Effector memory CD4-positive, alpha-beta T cell (primary cell): ENCODE measurements at places on chromosomes 4 and X.

DNA sequence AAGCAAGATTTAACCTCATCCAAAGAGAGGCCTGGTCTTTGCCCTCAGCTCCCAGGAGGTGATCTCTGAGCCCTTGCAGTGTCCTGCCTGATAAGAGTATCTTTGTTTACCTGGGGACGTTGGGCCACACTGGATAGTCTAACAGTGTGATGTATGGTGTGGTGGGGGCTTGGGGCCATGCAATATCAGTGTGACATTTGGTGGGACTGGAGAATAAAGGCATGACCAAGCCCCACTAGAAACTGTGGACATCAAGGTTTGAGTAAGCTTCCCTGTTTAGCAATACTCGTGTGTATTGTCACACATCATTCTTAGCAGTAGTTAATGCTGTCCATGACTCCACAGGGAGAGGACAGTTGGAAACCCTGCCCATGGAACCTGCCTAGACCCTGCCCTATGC is 34.4 kb downstream of the BBS12 start:
- no peak overlapping the region for H3K27ac ChIP-seq
- no peaks in the 10 kb centered on the region for H3K36me3 ChIP-seq
- DNase-seq = no peak
- no peaks in the 10 kb centered on the region for H3K4me1 ChIP-seq
- H3K4me3 ChIP-seq = no peak overlapping the region
- no peaks in the 10 kb centered on the region for H3K27me3 ChIP-seq

- H3K36me3 ChIP-seq = no peaks in the 10 kb centered on the region
- peaks cover 13% of the 10 kb centered on the region for H3K4me1 ChIP-seq
- H3K27ac ChIP-seq = no peak overlapping the region
- H3K27me3 ChIP-seq = peaks cover 4% of the 10 kb centered on the region
These were observed 3.9 kb upstream of the TTC29 start for GRCh38 chr4:146949559-146949958.

GRCh38 chrX:107355533-107355932 is 93.9 kb upstream of the FRMPD3 start:
- H3K4me3 ChIP-seq = no peak overlapping the region
- no peaks in the 10 kb centered on the region for H3K36me3 ChIP-seq
- H3K27me3 ChIP-seq = no peaks in the 10 kb centered on the region
- no peak overlapping the region for H3K27ac ChIP-seq

GRCh38 chrX:72052415-72053090 is 79.2 kb downstream of the RTL5 start:
- H3K27ac ChIP-seq = no peak overlapping the region
- DNase-seq = no peak
- no peaks in the 10 kb centered on the region for H3K4me1 ChIP-seq
- H3K4me3 ChIP-seq = no peak overlapping the region
- no peaks in the 10 kb centered on the region for H3K36me3 ChIP-seq

GRCh38 chrX:15465347-15465746 is 27.8 kb downstream of the PIR start:
- H3K27ac ChIP-seq = no peak overlapping the region
- no peak overlapping the region for H3K4me3 ChIP-seq
- no peak for DNase-seq
- H3K4me1 ChIP-seq = no peaks in the 10 kb centered on the region
- no peaks in the 10 kb centered on the region for H3K27me3 ChIP-seq
- no peaks in the 10 kb centered on the region for H3K36me3 ChIP-seq

DNA sequence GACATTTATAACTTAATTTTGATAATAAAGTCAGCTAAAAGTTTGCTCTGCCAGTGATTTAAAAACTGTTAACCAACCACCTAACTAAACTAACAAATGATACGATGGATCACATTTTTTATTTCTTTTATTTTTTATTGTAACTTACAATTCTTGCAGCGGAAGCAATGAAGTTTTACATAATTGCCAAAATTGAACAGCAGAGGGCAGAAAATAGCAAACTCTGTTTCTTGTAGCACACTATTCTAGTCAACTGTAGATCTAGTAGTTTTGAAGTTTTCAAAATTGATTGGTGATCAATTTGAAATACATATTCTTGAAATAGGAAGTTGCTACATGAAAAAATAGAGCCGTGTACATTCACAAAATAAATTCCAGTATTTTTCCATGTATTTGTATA is 2.8 kb upstream of the GRIA2 start:
- peaks cover 7% of the 10 kb centered on the region for H3K27me3 ChIP-seq
- no peaks in the 10 kb centered on the region for H3K4me1 ChIP-seq
- H3K36me3 ChIP-seq = no peaks in the 10 kb centered on the region
- no peak overlapping the region for H3K4me3 ChIP-seq
- no peak overlapping the region for H3K27ac ChIP-seq

DNA sequence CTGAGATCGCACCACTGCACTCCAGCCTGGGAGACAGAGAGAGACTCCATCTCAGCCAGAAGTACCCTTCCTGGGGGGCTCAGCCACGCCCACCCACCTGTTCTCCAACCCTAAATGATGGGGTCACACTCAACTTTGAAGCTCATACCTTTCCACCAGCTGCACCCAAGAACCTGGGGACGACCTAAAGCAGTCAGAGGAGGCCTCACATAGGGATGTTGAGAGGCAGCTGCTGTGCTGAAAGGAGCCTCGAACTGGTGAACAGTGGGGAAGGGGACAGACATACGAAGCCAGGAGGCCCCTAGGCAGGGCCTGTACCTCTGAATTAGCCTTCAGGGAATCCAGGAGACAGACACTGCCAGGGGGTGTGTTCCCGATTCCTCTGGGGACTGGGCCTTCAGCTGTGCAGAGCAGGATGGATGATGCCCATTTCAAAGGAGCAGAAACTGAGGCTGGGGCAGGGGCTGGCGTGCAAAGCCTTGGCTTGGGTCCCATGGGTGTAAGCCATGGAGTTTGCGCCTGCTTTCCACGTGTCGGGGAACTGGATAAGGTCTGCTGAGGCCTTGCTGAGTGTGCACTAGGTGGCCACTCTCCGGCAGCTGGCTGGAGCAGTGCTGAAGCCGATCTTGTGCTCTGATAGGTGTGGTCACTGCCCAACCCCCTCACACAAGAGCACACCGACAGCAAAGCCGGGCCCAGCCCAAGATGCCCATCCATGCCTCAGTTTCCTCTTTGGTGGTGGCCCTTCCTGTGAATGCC is 130.8 kb downstream of the CPZ start:
- no peak overlapping the region for H3K27ac ChIP-seq
- no peaks in the 10 kb centered on the region for H3K36me3 ChIP-seq
- H3K4me1 ChIP-seq = no peaks in the 10 kb centered on the region
- H3K4me3 ChIP-seq = no peak overlapping the region
- no peaks in the 10 kb centered on the region for H3K27me3 ChIP-seq
- no peak for DNase-seq

DNA sequence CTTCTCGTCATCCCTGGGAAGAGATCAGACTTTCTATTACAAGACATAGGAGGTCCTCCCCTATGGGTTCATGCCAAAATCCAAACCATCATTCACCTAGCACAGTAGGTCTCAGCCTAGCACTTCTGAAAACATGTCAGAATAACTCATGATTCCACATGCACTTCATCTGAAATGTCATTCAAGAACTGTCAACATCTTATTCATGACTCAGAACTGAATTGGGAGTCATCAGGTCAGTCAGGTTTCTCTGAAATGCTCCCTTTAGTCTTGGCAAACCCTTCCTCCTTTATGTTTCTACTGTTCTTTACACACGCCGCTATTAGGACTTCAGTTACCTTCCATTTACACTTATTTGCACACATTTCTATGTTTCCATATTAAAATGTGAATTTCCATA is 67.2 kb downstream of the ANTXR2 start:
- no peak overlapping the region for H3K4me3 ChIP-seq
- H3K4me1 ChIP-seq = peaks cover 14% of the 10 kb centered on the region
- DNase-seq = no peak
- peak overlapping the region; percentile 15 for H3K27ac ChIP-seq

GRCh38 chrX:49202022-49202421 is 2.0 kb upstream of the SYP start:
- no peak overlapping the region for H3K4me3 ChIP-seq
- no peaks in the 10 kb centered on the region for H3K36me3 ChIP-seq
- H3K27ac ChIP-seq = no peak overlapping the region
- no peak for DNase-seq
- H3K4me1 ChIP-seq = peaks cover 6% of the 10 kb centered on the region

GRCh38 chr4:36285784-36286480 is 4.5 kb downstream of the DTHD1 start:
- no peak overlapping the region for H3K4me3 ChIP-seq
- no peaks in the 10 kb centered on the region for H3K4me1 ChIP-seq
- H3K27ac ChIP-seq = peak overlapping the region; percentile 63
- no peaks in the 10 kb centered on the region for H3K36me3 ChIP-seq

DNA sequence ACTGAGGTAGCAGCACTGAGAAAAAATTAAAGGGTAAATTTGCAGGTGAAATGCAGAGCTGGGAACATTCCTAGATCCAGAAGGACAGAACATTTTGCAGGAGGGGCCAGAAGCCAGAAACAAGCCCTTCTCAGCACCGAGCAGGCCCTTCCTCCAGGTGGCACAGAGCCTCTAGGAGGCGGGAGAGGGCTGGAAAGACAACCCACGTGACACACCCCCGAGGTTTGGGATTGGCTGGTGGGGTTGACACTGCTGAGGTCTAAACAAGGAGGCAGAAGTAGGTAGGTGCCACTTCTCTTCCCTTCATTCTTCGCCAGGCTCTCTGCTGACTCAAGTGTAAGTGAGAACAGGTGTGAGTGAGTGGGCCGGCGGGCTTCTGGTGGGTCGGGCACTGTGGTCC is at the start of gene PAGE4:
PAGE4 (plus strand) TSS at position 288 of the 400 bp plus-strand sequence. CDS start 1,126 bp downstream, outside the sequence.
- H3K36me3 ChIP-seq = no peaks in the 10 kb centered on the region
- no peaks in the 10 kb centered on the region for H3K27me3 ChIP-seq

DNA sequence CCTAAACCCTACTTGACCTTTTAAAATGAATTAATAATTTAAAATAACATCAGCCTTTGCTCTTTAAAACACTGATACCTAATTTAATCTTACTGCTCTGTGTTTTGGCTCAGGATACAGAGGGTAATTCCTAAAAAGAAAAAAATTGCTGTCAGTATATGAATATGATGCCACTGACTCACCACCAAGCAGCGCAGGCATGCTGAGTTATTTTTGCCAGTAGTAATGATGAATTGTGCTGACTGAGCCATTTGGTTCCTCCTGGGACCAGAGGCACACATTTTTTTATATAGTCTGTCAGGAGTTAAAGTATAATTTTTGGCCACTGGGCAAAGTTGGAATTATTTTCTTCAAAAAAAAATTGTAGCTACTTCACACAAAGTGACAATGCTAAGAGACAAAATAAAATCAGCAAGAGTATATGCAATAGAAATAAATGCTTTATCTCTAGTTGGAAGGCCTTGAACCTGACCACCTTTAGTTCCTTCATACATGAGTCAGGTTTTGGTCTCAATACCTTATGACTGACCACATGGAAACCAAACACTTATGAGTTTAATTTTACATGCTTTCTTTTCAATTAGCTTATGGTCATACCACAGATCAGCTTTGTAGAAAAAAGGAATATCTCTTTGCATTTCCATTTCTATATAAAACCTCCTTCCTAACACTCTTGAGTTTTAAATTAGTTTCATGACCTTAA is 115.1 kb downstream of the PPP3CA start:
- H3K27ac ChIP-seq = no peak overlapping the region
- H3K27me3 ChIP-seq = no peaks in the 10 kb centered on the region
- no peak for DNase-seq
- H3K36me3 ChIP-seq = no peaks in the 10 kb centered on the region
- H3K4me1 ChIP-seq = no peaks in the 10 kb centered on the region
- no peak overlapping the region for H3K4me3 ChIP-seq

DNA sequence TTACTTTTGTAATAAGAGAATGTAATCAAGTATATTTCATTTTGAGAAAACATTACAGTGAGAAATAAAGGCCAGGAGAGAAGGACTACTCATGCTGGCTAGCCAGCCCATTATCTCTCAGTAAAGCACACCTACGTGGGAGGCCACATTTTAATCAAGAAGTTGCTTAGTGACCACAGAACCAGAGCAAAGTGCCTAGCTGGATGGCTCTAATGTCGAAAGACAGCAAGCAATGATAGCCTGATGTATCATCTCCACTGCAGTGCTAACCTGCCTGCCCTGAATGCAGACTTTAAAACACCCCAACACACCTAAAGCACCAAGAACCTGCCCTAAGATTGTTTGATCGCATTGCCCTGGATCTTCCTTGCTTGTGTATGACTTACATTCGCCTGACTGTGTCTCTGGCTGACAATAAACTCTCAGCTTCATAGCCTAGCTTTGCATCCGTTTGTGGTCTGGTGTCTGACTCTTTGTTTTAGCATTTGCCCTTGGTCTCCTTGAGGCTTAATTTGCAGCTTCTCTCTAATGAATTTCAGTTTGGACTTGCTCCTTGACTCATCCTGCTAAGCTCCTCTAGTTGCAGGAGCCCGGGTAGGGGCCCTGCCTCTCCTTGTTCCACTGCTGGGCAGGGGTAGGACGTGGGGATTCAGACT is 31.4 kb upstream of the SOWAHD start:
- H3K36me3 ChIP-seq = no peaks in the 10 kb centered on the region
- no peak overlapping the region for H3K27ac ChIP-seq
- no peak for DNase-seq
- no peak overlapping the region for H3K4me3 ChIP-seq
- peaks cover 3% of the 10 kb centered on the region for H3K4me1 ChIP-seq

DNA sequence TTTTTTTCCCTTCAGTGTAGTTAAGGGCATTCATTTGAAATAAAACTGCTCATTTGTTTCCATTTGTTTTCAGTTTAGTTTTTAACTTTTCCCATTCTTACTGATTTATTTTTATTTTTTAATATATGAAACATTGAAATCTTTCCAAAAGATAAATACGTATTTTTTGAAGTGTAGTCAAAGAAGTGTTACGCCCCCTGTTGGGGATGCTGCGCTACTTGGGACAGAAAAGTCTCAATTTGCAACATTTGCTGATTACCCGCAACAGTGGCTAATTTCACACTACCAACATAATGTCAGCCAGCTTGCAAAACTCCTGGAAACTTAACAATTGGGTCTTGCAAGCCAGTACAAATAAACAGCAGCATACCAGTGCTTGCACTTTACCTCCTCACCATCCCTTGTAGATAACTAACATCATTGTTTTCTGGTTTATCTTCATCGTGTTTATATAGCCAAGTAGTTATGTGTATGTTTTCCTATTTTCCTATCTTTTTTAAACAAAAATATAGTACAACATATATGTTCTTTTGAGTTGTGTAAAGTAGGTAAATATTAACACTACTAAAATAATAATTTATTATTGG is 158.6 kb downstream of the STPG2 start:
- no peak overlapping the region for H3K27ac ChIP-seq
- no peaks in the 10 kb centered on the region for H3K36me3 ChIP-seq
- H3K4me1 ChIP-seq = no peaks in the 10 kb centered on the region
- H3K4me3 ChIP-seq = no peak overlapping the region
- DNase-seq = no peak

GRCh38 chr4:20676501-20677197 is 23.6 kb upstream of the PACRGL start:
- H3K4me1 ChIP-seq = no peaks in the 10 kb centered on the region
- no peak overlapping the region for H3K27ac ChIP-seq
- H3K36me3 ChIP-seq = no peaks in the 10 kb centered on the region

GRCh38 chr4:15577508-15577907 is 77.6 kb downstream of the FBXL5 start:
- no peaks in the 10 kb centered on the region for H3K4me1 ChIP-seq
- H3K27me3 ChIP-seq = no peaks in the 10 kb centered on the region
- H3K27ac ChIP-seq = no peak overlapping the region
- H3K4me3 ChIP-seq = no peak overlapping the region

GRCh38 chr4:139851639-139852038 is 186.0 kb downstream of the MGST2 start:
- H3K4me3 ChIP-seq = no peak overlapping the region
- H3K27me3 ChIP-seq = no peaks in the 10 kb centered on the region
- DNase-seq = no peak
- H3K36me3 ChIP-seq = no peaks in the 10 kb centered on the region
- no peaks in the 10 kb centered on the region for H3K4me1 ChIP-seq
- no peak overlapping the region for H3K27ac ChIP-seq

GRCh38 chrX:110118530-110118929 is 115.6 kb downstream of the TMEM164 start:
- no peaks in the 10 kb centered on the region for H3K4me1 ChIP-seq
- DNase-seq = no peak
- H3K36me3 ChIP-seq = no peaks in the 10 kb centered on the region
- no peaks in the 10 kb centered on the region for H3K27me3 ChIP-seq
- H3K27ac ChIP-seq = no peak overlapping the region
